ENCODE measurements at places on chromosomes 6 and 20.
A peak's percentile ranks its signal among the peaks of the same experiment; 100 is the strongest.

DNA sequence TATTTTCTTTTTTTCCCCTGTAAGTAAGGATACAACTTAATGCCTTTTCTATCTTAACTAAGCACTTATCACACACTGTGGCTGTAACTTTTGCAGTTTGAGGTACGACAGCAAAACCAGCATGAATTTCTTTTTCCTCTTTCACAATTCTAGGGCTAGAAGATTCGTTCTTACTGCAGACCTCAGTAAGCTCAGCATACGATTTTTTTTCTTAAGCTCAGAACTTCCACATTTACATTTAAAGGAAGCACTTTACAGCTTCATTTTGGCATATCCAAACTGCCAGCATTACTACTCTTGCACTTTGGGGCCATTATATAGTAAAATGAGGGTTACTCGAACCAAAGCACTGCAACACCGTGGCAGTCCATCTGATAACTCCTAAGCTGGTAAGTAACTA lies 889 bp upstream of the CHMP4B start:
- no peak for DNase-seq

DNA sequence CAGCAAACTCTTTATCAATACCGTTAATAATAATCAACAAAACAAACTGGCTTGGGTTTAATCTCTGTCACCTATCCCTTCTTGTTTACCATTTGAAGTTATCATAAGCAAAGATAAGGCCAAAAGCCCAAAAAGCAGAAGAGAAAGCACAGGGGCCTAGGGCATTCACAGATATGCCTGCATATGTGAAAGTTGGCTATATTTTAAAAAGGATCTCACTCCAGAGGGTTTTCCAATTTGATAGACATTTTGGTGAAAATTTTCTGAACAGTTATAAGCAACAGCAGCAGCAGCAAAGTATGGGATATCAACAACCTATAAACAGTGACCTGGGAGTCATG lies 101.1 kb downstream of the ATXN1 start:
- DNase-seq: no peak

- DNase-seq: no peak
These were observed 1.6 kb downstream of the BEND6 start for GRCh38 chr6:56956491-56956890.

DNA sequence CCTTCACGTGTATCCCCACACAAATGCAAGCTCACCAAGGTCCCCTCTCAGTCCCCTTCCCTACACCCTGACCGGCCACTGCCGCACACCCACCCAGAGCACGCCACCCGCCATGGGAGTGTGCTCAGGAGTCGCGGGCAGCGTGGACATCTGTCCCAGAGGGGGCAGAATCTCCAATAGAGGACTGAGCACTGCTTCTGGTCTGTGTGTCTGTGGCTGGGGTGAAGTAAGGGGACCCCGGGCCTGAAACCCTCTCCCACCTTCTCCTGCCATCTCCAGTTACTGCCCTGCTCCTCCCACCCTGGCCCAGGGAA lies 8.3 kb downstream of the MYL9 start:
- DNase-seq: no peak

DNA sequence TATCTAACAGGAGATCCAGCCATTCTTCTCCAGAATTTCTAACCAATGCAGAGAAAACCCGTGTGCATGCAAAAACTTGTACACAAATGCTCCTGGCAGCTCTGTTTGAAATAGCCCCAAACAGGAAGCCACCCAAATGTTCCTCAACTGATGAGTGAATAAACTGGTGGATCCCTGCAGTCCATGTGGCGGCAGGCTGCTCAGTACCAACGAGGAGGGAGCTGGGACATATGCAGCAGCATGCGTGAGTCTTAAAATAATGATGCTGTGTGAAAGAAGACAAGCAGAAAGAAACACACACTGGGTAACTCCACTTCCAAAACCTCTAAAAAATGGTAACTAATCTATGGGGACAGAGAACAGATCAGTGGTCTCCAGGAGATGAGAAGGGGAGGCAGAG lies 542.1 kb upstream of the AGPAT4 start:
- DNase-seq: no peak

DNA sequence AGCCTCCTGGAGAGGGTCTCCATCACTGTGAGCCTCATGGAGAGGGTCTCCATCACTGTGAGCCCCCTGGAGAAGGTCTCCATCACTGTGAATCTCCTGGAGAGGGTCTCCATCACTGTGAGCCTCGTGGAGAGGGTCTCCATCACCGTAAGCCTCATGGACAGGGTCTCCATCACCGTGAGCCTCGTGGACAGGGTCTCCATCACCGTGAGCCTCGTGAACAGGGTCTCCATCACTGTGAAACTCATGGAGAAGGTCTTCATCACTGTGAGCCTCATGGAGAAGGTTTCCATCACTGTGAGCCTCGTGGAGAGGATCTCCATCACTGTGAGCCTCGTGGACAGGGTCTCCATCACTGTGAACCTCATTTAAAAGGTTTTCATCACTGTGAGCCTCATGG lies 140.0 kb downstream of the ERMARD start:
- no peak for DNase-seq

GRCh38 chr20:61052195-61052750 lies 199.8 kb upstream of the CDH4 start:
- DNase-seq: no peak

- no peak for DNase-seq
These were observed 69.3 kb downstream of the EYA2 start for GRCh38 chr20:46963758-46964617.

DNA sequence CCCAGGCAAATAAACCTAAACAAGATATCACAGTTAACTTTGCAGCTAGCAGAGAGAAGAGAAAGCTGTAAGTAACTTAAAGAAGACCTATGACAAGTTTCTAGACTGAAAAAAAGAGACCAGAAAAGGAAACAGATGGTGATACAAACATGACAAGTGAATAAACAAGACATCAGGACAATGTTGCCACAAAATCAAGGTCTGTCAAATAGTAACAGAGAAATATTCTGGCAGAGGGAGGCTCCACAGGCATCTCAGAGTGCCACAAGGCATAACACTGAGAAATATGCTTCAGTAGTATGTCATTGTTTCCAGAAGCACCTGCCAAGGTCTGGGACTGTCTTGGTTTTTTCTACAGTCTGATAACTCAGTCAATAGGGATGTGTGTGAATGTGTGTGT lies 332.2 kb downstream of the KHDRBS2 start:
- DNase-seq: no peak

DNA sequence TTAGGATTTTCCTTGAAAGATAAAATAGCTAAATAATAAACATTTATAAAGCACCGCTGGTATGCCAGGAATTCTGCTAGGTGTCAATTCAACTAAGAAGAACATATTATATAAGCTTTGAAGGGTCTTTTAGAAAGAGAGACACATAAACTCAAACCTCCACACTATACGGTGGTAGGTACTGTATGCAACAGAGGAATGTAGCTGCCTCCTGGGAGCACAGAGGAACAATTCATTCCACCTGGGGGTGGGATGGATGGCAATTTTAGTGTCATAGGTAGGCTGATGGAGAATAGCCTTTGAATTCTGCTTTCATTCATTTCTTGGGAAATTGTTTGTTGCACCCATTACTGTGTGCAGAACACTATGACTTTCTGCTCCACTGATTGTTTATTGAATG lies 447.1 kb upstream of the MAP3K7 start:
- DNase-seq: no peak

DNA sequence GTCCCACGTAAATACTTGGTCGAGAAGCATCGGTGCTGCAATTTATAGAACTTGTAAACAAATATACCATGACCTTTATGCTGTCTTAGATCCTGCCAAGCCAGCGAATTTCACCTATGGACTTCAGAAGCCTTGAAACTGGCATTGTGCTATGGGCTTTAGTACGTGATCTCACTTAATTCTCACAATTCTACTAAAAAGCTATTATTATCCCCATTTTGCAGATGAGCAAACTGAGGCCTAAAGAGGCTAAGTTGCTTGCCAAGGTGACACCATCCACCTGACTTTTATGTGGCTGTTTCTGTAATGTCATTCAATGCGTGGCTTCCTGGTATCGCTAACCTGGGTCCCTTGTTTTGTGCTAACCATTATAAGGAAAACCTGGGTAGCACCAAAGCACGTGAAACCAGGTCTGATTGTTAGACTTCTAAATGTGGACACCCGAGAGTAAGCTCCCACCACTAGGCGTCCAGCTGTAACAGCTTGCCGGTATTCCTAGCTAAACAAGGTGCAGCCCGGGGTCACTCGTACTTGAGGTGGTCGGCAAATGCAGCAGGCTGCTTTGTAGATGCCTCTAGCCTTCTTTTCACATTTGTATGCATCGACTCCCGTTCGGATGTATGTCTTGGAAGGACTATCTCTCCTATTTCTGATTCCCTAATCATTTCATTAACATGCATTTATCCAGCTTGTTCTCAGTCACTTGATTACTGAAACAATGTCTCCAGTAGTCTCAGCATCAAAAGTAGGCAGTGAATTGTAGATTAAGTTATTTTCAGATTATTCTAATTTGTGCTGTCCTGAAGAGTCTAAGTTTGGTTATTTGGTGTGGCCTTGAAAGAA lies 1.1 kb downstream of the SYNJ2 start:
- peak; percentile 66 for DNase-seq

- no peak for DNase-seq
These were observed 17.4 kb upstream of the KIFC1 start for GRCh38 chr6:33373960-33374910.

DNA sequence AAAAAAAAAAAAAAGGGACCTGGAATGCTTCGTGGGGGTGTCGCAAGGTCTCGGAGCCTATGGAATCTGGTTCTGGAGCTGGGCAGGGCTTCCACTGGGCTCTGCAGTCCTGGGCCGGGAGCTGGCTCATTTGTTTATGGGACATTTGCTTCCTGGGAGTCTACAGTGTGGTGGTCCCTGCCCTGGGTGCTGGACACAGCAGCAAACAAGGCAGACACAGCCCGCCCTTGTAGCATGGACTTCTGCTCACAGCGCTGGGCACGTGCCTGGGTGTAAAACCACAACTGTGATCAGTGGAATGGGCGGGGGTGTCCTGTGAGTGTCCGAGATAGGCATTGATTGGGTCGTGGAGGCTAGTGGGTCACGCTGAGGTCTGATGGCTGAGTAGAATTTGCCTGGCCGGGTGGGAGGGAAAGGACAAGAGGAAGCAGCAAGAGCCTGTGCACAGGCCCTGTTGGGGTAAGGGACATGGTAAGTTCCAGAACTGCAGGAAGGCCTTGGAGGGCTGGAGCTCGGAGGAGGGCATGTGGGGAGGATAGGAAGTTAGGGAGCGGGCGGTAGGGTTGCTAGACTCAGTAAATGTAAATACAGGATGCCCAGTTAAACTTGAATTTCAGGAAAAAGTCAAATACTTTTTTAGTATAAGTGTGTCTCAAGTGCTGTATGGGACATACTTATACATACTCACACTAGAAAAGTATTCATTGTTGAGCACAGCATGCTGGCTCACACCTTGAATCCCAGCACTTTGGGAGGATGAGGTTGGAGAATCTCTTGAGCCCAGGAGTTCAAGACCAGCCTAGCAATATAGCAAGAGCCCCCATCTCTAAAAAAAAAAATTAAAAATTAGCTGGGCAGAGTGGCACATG lies 61.3 kb upstream of the PMEPA1 start:
- DNase-seq: no peak

GRCh38 chr6:158040051-158040803 lies 58.6 kb downstream of the SYNJ2 start:
- DNase-seq: peak; percentile 99

DNA sequence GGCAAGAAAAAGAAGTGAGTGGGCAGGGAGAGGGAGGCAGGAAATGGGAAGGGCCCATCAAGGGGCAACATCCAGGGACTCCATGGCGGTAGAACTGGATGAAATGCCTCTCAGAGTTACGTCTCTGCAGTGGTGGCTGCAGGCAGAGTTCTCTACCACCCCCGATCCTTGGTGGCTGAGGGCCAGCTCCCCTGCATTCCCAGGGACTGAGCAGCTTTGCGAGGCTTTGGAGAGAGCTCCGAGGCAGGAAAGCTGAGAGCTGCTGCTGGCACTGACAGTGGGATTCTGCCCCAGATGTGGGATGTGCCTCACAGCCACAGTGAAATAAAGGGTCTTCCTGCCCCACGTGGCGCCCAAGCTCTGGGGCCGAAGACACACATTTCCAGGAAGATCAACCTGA lies 236.6 kb downstream of the SLC24A3 start:
- DNase-seq: peak; percentile 52

GRCh38 chr20:25317351-25318075 lies 69.6 kb downstream of the PYGB start:
- DNase-seq: no peak

GRCh38 chr20:8144282-8145245 lies 12.5 kb downstream of the PLCB1 start:
- DNase-seq: peak; percentile 92

DNA sequence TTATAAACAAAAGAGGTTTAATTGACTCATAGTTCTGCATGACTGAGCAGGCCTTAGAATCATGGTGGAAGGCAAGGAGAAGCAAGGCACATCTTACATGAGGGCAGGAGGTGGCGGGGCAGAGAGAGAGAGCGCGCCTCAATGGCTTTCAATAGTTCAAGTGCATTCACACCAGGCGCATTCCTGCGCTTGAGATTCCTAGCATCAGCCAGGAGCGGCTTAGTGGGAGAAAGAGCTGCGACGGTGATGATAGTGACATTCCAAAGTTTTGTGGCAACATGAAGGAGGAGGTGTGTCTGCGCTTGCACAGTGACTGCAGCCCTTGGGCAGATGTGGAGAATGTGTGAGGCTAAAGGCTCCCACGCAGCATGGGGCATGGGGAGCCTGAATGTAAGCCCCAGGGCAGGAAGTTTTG lies 25.0 kb upstream of the EMILIN3 start:
- peak; percentile 53 for DNase-seq

Data from fibroblast of skin of back (primary cell).